ENCODE measurements at places on chromosomes 6 and 20. TPM values are rescaled to one million over a fixed set of nuclear protein-coding genes. Genes with fewer than 3 reads are reported as not detected.

CST1 gene
- total RNA-seq = not detected

MEP1A gene
- not detected for total RNA-seq

OXT gene
- total RNA-seq = not detected

GRIK2 gene
- total RNA-seq = 1.8 TPM

ARMH2 gene
- total RNA-seq = not detected

NMBR gene
- not detected for total RNA-seq

C6orf58 gene
- 0.55 TPM for total RNA-seq

Data from ureter (tissue), 1 donor.